Stimulated activated CD8-positive, alpha-beta memory T cell treated with anti-CD3 and anti-CD28 coated beads, Interleukin-4, amount 100 ng/mL, for 1 hour (primary cell): ENCODE measurements at places on chromosomes 16 and 17.

GRCh38 chr16:25151996-25152395 lies 40.5 kb downstream of the LCMT1 start:
- no peak for DNase-seq

GRCh38 chr16:67539691-67540635 lies 11.3 kb downstream of the RIPOR1 start:
- no peak for DNase-seq

GRCh38 chr17:78019367-78019975 lies 61.0 kb downstream of the TNRC6C start:
- DNase-seq, result no peak

GRCh38 chr16:169014-169413 lies 3.2 kb downstream of the HBM start:
- no peak for DNase-seq

GRCh38 chr16:66300037-66300436 lies 66.5 kb upstream of the CDH5 start:
- no peak for DNase-seq

- no peak for DNase-seq
Observed at GRCh38 chr16:52437277-52437670, 109.7 kb downstream of the TOX3 start.

DNA sequence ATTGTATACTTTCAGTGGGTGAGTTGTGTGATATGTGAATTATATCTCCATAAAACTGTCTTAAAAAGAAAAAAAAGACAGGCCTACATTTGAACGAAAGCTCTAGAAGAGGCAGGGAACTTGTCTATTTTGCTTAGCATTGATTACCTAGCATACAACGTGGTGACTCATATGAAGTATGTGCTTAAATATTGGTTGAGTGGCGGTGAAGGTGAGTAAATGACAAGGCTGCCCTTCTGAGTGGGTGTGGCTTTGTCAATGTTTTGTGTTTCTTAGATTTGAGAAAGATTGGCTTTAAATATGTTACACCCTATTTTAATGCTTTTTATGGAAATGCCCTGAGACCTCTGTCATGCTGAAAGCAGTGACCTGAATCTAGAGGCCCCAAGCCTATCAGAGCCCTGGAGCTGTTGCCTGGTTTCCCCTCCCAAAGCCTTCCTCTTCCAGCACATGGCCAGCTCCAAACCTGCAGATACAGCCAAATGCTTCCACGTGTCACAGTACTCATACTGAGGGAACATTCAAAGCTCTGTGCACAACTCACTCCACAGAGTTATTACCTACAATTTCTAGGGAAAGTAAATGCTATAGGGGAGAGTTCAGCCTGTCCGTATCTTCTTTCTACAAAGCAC lies 260.0 kb downstream of the PHKB start:
- DNase-seq, result no peak

DNA sequence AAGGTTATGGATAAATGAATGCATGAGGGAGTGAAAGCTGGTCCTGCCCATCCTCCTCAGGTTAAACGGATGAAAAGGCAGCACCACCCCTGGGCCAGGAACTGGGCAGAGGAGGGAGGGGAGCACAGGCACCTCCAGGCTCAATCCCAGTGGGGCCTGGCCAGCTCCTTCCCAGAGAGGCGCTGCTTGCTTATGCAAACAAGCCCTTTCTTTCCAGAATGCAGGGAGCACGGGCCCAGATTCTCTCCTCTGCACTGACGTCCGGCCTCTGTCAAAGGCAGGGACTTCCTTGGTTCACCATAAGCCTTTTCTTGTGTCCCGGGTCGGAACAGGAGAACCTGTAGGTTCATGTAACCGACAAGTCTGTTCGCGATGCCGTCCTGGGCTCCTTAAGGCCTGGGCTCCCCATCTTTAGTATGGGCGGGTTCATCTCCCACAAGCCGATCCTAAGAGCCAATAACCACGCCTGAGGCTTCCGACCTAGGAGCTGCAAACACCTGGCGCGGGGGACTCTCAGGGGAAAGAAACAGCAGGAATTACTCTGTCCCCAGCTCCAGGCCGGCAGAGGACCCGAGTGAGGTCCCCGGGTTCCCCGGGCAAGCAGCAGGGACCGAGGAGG lies 16.3 kb downstream of the ENPP7 start:
- DNase-seq, result no peak

GRCh38 chr17:11925262-11926021 lies 71.8 kb downstream of the ZNF18 start:
- DNase-seq, result no peak

- no peak for DNase-seq
Observed at GRCh38 chr16:81642943-81643342, 136.1 kb upstream of the PLCG2 start.

GRCh38 chr17:48996722-48997102 lies 473 bp upstream of the IGF2BP1 start:
- DNase-seq, result no peak

DNA sequence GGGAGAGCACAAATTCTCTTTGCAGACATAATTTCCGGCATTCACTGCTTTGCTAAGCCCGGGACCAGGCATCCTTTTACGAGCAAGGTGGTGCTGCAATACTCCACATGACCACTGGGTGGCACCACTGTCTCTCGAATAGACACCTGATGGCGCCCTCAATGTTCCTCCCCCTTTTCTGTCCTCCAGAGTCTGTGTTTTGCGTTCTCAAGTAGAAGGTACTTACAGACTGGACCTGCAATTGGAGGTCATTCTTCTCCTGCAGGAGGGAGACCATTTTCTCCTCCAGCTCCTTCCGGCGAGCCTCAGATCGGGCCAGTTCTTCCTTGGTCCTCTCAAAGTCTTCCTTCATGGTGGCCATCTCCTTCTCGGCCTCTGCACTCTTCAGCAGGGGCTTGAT lies 45.2 kb downstream of the MYH13 start:
- peak; percentile 33 for DNase-seq

DNA sequence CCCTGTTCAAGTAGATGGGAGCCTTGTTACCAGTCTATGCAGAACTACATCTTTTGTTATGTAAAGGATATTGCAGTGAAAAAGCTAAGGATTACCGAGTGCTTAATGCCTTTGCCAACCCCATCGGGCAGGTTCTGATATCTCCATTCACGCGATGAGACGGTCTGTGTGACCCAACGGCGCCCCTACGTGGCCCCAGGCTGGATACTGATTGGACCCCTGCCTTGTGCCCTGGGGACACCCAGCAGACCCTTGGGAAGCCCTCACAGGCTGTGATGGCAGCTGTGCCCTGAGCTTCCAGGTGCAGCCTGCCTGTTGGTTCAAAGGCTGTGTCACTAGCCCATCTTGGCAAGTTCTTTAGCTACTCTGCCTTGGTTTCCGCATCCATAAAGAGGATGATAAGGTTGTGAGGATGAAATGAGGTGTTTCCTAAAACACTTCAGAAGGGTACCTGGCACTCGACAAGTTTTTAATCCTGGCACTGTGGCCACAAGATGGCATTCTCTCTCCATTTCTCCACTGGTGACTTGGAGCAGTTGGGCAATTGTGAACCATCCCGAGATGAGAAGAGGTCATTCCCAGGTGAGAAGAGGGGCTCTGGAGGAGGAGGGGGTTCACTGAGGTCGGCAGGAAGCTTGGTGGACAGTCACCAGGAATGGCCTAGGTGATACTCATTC lies 33.6 kb downstream of the HAPSTR1 start:
- DNase-seq, result no peak

DNA sequence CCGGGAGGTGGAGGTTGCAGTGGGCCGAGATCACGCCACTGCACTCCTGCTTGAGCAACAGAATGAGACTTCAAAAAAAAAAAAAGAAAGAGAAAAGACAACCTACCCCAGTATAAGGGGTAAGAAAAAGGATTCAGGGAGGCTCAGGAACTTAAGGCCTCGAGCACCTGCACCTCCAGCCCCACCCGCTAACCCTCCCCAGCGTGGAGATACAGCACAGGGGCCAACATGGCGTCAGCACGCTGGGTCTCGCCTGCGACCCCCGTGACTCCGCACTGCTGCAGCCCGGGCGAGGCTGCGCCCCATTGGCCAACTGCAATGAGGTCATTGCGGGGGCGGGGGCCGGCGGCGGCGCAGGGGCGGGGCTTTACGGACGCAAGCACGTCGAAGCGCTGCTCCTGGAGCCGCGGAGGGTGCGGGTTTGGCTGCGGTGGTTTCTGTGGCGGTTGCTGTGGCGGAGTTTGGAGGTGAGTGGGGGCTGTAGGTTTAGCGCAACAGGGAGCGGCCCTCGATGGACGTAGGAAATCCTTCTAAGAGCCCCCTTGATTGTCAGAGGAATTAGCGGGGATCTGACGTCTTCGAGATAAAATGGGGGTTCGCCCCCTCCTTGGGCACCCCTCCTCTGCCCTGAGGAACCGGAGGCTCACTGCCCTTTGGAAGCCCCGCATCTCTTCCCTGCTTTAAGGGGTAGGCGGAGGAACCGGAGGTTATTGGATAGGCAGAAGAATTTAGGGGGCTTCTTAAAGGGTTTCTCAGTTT lies at the start of gene ATP6V0A1:
Gene ATP6V0A1 (plus strand): TSS at position 382 of the 759 bp plus-strand sequence. CDS start 2,017 bp downstream, outside the sequence.
- DNase-seq, result peak; percentile 60

GRCh38 chr17:17641621-17642409 lies 39.4 kb upstream of the RAI1 start:
- DNase-seq, result peak; percentile 66

- no peak for DNase-seq
Observed at GRCh38 chr16:51988977-51989376, 558.0 kb downstream of the TOX3 start.

DNA sequence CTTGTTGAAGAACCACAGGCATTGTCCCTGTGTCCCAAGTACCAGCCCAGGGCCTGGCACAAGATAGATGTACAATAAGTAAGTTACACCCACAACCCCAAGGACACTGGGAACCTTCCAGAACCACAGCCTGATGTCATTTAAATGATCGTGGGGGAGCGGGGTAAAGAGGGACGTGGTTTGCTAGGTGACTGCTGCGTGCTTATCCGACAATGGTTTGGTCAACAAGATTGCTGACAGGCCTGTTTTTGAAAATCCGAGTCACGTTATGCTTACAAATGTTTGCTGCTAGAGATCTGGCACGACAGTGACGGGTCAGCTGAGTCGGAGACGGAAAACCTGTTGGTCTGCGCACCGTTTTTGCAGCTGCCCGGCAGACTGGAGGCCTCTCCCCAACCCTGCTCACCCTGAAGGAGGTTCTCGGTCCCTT lies 22.8 kb downstream of the COTL1 start:
- no peak for DNase-seq

GRCh38 chr17:74960570-74961342 lies 11.8 kb downstream of the HID1 start:
- DNase-seq, result no peak

DNA sequence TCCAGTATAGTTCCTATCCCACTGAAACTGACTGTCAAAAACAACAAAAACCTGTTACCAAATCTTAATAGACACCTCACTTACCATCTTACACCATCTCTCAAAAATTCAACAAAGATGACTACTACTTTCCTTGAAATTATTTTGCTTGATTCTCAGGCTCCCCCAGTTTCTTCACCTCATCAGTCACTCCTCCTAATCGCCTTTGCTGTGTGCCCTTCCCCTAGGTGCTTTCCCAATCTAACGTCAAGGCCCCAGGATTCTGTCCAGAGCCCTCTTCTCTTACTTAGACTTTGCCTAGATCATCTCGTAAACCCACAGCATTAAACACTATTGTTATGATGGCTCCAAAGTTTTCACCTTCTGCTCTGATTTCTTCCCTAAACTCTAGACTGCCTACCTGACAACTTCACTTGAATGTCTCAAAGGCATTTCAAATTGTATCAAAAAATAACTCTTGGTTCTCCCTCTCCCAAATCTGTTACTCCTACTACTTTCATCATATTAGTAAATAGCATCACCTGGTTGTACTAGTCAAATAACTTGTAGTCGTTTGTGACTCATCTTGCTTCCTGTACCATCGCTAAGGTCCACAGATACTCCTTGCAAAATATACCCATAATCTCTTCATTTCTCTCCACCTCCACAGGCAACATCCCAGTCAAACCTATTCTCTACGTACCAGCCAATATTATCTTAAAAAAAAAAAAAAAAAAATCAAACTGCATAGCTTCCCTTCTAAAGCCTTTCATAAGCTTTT lies 18.0 kb downstream of the C16orf87 start:
- DNase-seq, result no peak

DNA sequence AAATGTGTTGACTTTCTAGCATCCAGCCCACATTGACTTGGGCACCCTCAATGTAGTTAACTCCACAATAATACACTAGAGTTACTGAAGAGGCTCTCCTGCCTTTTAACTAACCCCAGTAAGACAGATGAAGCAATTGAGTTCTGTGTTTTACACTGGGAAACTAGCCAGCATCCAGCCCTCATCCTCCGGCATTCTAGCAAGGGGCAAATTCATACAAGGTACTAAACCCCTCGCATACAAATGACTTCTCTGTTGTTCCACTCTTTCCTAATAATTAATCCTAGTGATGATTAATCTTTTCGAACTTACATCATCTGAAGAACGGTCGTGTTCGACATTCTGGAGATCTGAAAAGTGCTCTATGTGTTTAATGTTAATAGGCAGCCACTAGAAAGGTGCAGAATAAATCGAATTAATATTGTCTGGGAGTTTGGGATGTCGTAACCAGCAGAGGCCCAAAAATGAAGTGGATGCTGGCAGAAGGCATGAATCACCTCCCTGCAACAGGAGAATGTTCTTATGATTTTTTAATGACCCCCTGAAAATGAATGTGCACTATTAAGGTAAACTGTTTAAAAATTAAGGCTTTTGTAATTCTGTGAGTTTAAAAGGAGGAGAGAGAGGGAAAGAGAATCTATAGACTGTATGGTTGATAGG lies 249.4 kb downstream of the SNX29 start:
- DNase-seq, result no peak

DNA sequence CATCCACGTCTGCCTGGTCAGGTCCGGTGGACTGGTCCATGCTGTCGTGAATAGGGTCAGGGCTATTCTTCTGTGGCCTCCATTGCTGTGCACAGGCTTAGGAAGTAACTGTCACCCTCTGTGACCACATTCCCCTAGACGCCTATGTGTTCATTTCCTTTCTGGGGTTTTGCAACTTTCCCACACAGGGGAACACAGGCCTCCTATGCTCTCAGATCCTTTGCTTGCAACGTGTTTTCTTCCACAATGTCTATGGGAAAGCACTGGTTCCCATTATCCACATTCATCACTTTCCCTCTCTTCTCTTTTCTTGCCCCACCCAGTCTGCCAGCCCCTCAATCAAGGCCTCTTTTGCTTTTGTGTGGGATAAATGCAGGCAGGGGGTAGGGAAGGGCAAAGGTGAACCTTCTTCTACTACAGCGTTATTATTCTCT lies 43.2 kb upstream of the DNAJA2 start:
- no peak for DNase-seq

GRCh38 chr16:88685156-88686061 lies 898 bp downstream of the SNAI3 start:
- DNase-seq, result peak; percentile 60
